D721Med (cell line): ENCODE measurements at places on chromosomes 7 and 10.

DNA sequence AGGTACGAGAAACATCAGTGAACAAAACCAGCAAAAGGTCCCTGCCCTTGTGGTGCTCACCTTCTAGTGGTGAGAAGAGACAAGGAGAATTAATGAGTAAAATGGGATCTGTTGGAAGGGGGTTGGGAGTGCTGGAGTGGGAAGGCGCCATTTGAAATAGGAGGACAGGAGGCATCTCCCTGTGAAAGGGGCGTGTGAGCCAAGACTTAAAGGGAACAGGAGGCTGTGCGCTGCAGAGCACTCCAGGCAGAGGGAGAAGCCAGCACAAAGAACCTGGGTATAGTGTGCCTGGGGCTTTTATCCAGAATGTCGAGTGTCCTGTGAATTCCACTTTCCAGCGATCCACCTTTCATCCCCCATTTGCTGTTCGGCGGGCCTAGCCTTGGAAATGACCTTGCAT, 497.9 kb upstream of the GALNT17 start:
- DNase-seq: no peak

GRCh38 chr7:210401-210925, 18.1 kb downstream of the FAM20C start:
- DNase-seq: no peak

GRCh38 chr10:6995341-6995740, 415.3 kb upstream of the PRKCQ start:
- no peak for DNase-seq

DNA sequence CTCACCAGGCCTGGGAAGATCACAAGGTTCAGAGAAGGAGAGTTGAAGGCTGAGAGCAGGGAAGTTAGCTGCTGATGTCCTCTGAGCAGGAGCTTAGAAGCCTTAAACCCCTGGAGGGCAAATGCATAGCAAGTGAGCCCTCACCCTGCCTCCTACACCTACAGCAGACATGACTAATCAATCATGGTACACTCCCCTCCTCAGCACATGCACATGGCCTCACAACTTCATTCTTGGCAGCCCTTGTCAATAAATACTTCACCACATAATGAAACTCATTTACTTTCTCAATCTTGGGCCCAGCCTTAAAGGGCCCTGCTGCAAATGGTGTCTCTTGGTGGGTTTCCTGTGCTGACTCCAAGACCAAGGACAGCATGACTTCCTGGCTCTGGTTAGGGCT, 12.9 kb downstream of the MMRN2 start:
- DNase-seq: no peak

- DNase-seq: no peak
Observed at GRCh38 chr7:28296571-28297483, 115.5 kb upstream of the CREB5 start.

- no peak for DNase-seq
Observed at GRCh38 chr7:27168265-27168947, 3.1 kb upstream of the HOXA9 start.

- no peak for DNase-seq
Observed at GRCh38 chr7:49790209-49790608, 16.8 kb downstream of the VWC2 start.
